Stromal cell of bone marrow (primary cell): ENCODE measurements at places on chromosomes 16 and 17.

GRCh38 chr17:28734712-28735241, 6.2 kb downstream of the NEK8 start:
- no peak for DNase-seq

- no peak for DNase-seq
These were observed 1.3 kb upstream of the ADGRG5 start for GRCh38 chr16:57540906-57541753.

- DNase-seq, result no peak
These were observed 309.1 kb downstream of the TOX3 start for GRCh38 chr16:52237823-52238222.

DNA sequence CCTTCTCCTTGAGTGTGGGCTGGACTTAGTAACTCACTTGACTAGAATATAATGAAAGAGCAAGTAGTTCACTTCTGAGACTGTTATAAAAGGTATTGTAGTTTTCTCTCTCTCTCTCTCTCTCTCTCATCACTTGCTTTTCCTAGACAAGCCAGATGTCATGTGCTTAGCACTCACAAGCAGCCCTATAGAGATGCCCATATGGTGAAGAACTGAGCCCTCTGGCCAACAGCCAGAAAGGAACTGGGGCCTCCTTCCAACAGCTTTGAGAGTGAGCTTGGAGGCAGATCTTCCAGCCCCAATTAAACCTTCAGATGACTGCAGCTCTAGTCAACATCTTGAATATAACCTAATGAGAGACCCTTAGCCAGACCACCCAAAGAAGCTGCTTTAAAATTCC, 440.5 kb downstream of the GRIN2A start:
- DNase-seq, result no peak

DNA sequence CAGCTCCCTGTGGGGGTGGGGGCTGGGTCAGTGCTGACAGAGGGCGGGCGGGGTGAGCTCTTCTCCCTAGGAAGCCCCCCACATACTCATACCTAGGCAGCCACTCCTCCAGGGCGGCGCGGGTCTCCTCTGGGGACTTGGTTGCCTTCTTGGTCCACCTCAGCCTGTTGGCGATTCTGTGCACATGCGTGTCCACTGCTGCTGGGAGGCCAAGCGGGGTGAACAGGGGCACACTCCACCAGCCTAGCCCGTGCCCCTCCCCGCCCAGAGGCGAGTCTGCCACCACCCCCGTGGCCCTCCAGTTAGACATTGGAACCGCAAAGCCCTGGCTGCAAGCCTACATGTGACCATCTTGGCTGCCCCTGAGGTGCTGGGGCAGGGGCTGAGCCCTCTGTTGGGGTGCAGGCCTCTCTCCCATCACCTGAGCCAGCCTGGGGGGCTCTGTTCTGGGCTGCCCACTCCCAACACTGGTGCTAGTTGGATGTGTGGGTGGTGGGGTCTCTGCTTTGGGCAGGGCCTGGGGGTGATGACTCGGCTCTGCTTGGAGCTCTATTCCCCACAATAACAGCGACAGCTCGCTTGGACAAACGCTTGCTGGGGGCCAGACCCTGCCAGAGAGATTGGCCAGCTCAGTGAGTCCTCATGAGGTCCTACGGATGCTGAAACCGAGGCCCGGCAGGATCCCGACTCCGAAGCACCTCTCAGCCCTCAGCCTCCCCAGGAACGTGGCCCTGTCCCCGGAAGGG, 7.4 kb downstream of the NTHL1 start:
- DNase-seq, result no peak

- no peak for DNase-seq
These were observed 629 bp upstream of the RNF135 start for GRCh38 chr17:30969989-30970830.

DNA sequence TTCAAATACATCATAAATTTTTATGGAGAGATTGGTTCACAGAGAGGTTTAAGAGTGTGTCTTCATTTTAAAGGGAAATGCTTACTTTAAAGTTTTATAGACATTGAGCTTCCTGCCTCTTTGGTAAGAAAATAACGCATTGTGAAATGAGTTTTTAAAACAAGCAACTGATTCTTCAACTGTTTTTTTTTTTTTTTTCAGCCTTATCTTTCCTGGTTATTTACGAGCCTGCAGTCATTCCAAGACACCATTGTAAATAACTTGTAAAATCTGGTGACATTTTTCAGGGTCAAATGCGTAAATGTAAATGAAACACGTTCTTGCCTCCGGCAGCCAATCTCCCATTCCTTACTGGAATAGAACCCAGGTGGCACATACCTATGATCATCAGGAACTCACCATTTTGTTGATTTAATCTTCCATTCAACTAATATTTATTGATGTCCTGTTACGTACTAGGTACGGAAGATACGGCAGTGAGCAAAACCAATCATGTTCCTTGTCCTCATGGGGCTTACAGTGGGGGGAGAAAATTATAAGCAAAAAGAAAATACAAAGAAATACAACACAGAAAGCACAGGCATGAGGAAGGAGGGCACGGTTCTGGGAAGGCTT, 33.2 kb upstream of the CDYL2 start:
- no peak for DNase-seq
